H1 (cell line): ENCODE measurements at places on chromosomes 1 and 21.

- no peak overlapping the region for H3K4me3 ChIP-seq
- H3K4me1 ChIP-seq = no peaks in the 10 kb centered on the region; the same call in 1 of the 2 replicates
- DNase-seq = no peak
- no peaks in the 10 kb centered on the region for H3K36me3 ChIP-seq
- H3K27ac ChIP-seq = no peak overlapping the region
Observed at GRCh38 chr1:229554886-229555621, 3.5 kb downstream of the ABCB10 start.

GRCh38 chr1:116933606-116934515 is 24.1 kb downstream of the PTGFRN start:
- H3K36me3 ChIP-seq = no peaks in the 10 kb centered on the region
- no peaks in the 10 kb centered on the region for H3K4me1 ChIP-seq
- no peak for DNase-seq
- H3K27me3 ChIP-seq = no peaks in the 10 kb centered on the region
- no peak overlapping the region for H3K27ac ChIP-seq

- H3K4me1 ChIP-seq = peaks cover 16% of the 10 kb centered on the region
- no peaks in the 10 kb centered on the region for H3K36me3 ChIP-seq
- H3K27me3 ChIP-seq = peaks cover 7% of the 10 kb centered on the region
- DNase-seq = no peak
- no peak overlapping the region for H3K27ac ChIP-seq
- no peak overlapping the region for H3K4me3 ChIP-seq
Observed at GRCh38 chr1:21511579-21512522, 2.6 kb downstream of the ALPL start.

DNA sequence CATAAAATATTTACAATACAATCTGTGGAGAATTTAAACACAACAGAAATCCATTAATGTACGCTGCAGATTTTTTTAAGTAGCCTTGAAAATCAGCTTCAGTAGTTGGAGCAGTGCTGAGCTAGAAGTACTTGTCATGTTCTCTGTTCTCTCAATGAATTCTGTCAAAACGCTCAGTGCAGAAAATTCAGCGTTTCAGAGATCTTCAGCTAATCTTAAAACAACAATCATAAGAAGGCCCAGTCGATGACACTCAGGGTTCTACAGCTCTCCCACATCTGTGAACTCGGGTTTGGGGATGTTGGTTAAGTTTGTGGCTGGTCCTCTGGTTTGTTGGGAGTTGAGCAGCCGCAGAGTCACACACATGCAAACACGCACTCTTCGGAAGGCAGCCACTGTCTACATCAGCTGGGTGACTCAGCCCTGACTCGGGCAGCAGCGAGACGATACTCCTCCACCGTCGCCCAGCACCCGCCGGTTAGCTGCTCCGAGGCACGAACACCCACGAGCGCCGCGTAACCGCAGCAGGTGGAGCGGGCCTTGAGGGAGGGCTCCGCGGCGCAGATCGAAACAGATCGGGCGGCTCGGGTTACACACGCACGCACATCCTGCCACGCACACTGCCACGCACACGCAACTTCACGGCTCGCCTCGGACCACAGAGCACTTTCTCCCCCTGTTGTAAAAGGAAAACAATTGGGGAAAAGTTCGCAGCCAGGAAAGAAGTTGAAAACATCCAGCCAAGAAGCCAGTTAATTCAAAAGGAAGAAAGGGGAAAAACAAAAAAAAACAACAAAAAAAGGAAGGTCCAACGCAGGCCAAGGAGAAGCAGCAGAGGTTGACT is 161.2 kb downstream of the RUNX1 start:
- peaks cover 95% of the 10 kb centered on the region for H3K27me3 ChIP-seq
- H3K36me3 ChIP-seq = no peaks in the 10 kb centered on the region
- peaks cover 12% of the 10 kb centered on the region for H3K4me1 ChIP-seq
- no peak for DNase-seq
- H3K27ac ChIP-seq = no peak overlapping the region

GRCh38 chr1:244077473-244078220 is 26.6 kb downstream of the ZBTB18 start:
- peak; percentile 44 for DNase-seq
